Small intestine (tissue), 16 donors: ENCODE measurements at places on chromosomes 2 and 18. TPM values are rescaled to one million over a fixed set of nuclear protein-coding genes. Genes with fewer than 3 reads are reported as not detected.

The BCL2 gene
- 0.89 TPM for polyA plus RNA-seq

The ADAM17 gene
- 7.9 TPM for polyA plus RNA-seq

The NTSR2 gene
- polyA plus RNA-seq, result not detected

The ALKAL2 gene
- 0.45 TPM for polyA plus RNA-seq

The MALL gene
- polyA plus RNA-seq, result 153 TPM

The CHRNG gene
- 0.35 TPM for polyA plus RNA-seq

The IL1R2 gene
- polyA plus RNA-seq, result 1.6 TPM

The CFC1 gene
- polyA plus RNA-seq, result not detected

The SPDYA gene
- 2.4 TPM for polyA plus RNA-seq

The MAP2 gene
- polyA plus RNA-seq, result 3.2 TPM

The CCDC141 gene
- polyA plus RNA-seq, result 0.27 TPM

The SERPINB4 gene
- not detected for polyA plus RNA-seq

The CGREF1 gene
- 3.8 TPM for polyA plus RNA-seq

The C2orf15 gene
- polyA plus RNA-seq, result 10.0 TPM

The BOLA3 gene
- polyA plus RNA-seq, result 57.3 TPM

The PSTPIP2 gene
- 4.6 TPM for polyA plus RNA-seq

The FOXI3 gene
- polyA plus RNA-seq, result not detected

The PRKAG3 gene
- not detected for polyA plus RNA-seq

The SH3BP4 gene
- polyA plus RNA-seq, result 3.6 TPM

The ADD2 gene
- polyA plus RNA-seq, result 1.7 TPM

The ASPRV1 gene
- 3.5 TPM for polyA plus RNA-seq

The CYP1B1 gene
- polyA plus RNA-seq, result 1.2 TPM

The BIN1 gene
- polyA plus RNA-seq, result 6.7 TPM

The CRYBA2 gene
- polyA plus RNA-seq, result 3.8 TPM

The NT5DC4 gene
- not detected for polyA plus RNA-seq

The B3GNT7 gene
- 13.8 TPM for polyA plus RNA-seq
